ENCODE measurements at places on chromosomes 2 and 18.

DNA sequence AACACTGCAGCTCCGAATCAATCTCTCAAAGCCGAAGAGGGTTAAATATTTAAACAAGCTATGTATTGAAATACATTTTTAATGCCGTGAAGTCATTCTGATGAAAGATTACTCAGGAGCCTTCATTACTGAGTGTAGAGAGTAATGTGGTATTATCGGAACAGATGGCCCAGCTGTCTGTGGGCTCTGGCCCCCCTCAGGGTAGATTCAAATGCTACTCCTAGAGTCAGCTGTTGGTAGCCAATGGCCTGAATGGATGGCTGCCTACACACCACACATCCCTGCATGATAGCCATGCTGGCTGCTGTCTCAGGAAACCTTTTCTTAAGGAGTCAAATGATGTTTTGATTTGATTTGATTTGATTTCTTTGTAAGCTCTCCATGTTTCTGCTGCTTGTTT lies 732.3 kb upstream of the CELF4 start:
- DNase-seq, result no peak

- DNase-seq, result no peak
These were observed 132.4 kb downstream of the SLC4A3 start for GRCh38 chr2:219759801-219760200.

GRCh38 chr2:228762565-228762964 lies 508.5 kb downstream of the PID1 start:
- DNase-seq, result no peak

DNA sequence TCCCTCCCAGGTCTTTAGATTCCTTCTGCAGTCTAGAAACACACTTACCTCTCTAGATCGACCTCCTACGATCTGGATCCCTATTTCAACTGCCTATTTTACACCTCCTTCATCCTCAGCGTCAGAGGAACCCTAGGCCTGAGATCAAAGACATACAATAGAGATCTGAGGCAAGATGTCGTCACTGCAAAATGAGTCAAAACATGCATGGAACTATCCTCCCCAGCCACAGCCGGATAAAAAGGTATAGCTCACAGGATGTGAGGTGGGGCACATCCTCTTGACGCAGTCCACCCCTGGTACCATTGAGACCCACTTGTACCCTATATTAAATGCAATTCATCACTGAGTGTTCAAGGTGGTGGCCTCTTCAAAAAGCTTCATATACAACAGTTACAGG lies 63.7 kb upstream of the DNAJC10 start:
- DNase-seq, result no peak

GRCh38 chr2:224892574-224893204 lies 149.6 kb downstream of the DOCK10 start:
- DNase-seq, result peak; percentile 74

- DNase-seq, result no peak
These were observed 46.7 kb upstream of the KCNF1 start for GRCh38 chr2:10864861-10865636.

DNA sequence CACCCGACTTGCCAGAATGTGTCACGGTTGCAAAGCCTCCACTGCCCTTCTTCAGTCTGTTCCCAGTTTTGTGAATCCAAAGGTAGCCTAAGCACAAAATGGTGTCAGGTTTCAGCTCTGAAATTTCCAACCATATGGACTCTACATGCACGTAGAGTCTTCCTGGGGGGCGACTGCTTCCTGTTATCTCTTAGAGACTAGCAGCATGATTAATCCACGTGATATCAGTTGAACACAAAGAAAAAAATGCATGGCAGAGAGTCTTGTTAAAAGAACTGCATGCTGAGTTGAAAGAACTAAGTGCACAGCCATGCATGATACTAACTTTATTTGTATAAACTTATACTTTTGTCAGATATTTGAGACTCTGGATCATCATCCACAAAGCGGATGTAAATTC lies 404.4 kb downstream of the SOCS6 start:
- no peak for DNase-seq

- peak; percentile 96 for DNase-seq
These were observed 214.1 kb upstream of the COPS8 start for GRCh38 chr2:236871500-236872001.

- DNase-seq, result no peak
These were observed 22.5 kb upstream of the PLEKHM3 start for GRCh38 chr2:208047840-208048239.

GRCh38 chr2:85175369-85176299 lies 42.4 kb downstream of the TCF7L1 start:
- no peak for DNase-seq

- no peak for DNase-seq
These were observed 12.5 kb downstream of the VAPA start for GRCh38 chr18:9926223-9926894.

DNA sequence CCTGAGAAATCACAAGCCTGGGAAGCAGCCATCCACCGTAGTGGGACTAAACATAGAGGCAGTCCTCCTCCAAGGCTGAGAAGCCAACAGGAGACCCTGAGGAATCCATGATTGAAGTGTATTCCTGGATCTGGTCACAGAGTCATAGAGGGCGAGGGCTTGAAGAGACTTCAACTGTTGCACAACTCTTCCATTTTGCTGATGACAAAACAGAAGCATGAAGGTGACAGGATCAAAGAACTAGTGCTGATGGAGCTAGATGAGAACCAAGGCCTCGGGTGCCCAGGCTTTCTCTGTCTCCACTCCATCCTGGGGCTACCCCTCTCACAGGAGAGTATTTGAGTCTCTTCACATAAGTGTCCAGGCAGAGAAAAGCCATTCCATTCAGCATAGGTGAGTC lies 30.1 kb upstream of the RAB27B start:
- DNase-seq, result no peak

- peak; percentile 58 for DNase-seq
These were observed 54.0 kb downstream of the HRH4 start for GRCh38 chr18:24514439-24514838.

GRCh38 chr2:186220409-186220808 lies 265.7 kb upstream of the ZC3H15 start:
- no peak for DNase-seq

DNA sequence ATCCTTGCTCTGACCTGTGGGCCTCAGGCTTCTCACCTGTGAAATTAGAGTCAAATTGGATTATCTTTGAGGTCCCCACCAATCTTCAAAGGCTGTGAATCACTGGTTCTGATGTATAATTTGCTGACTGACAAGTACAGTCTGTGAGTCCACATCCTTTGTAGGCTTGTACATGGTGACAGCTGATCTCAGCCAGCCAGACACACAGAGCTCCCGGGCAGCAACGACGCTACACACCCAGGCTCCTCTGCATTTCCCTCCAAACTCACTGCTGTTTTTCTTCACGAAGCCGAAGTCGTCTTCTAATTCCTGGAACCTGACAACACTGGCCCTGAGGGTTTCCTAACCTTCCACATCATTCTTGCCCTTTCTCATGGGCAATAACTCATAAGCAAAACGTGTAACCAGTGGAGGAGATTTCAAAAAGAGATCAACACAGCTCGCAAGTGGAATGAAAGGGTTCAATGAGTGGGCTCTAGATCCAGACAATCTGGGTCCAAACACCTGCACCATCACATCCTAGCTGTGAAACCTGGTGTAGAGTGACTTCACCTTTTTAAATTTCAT lies 37.9 kb upstream of the EVA1A start:
- no peak for DNase-seq

DNA sequence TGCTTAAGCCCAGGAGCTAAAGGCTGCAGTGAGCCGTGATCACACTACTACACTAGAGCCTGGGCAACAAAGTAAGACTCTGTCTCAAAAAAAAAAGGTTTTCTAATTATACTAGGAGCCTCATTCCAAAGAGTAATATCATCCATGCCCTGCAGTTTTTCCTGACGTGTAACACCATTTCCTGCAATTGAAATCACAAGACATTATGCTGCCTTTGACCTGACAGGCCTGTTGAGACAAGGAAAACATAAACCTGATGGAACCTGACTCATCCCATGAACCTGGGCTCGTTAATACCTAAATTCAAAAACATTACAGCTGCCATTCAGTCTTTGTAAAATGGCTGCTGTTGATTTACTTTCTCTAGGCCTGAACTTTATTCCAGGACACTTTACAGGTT lies 58.7 kb upstream of the PEX13 start:
- no peak for DNase-seq

- no peak for DNase-seq
These were observed 460.8 kb upstream of the SALL3 start for GRCh38 chr18:78518805-78519204.

GRCh38 chr18:48317781-48318381 lies 91.3 kb downstream of the ZBTB7C start:
- no peak for DNase-seq

GRCh38 chr2:187554011-187554703 lies at the start of gene TFPI:
Gene TFPI, minus strand, starts transcription at chr2:187554435. Its CDS starts 50,667 bp downstream, at chr2:187503768.
- peak; percentile 60 for DNase-seq

- peak; percentile 59 for DNase-seq
These were observed 23.0 kb downstream of the INPP5D start for GRCh38 chr2:233082931-233083755.

- no peak for DNase-seq
These were observed 27.0 kb downstream of the MAPRE3 start for GRCh38 chr2:26997394-26997793.

DNA sequence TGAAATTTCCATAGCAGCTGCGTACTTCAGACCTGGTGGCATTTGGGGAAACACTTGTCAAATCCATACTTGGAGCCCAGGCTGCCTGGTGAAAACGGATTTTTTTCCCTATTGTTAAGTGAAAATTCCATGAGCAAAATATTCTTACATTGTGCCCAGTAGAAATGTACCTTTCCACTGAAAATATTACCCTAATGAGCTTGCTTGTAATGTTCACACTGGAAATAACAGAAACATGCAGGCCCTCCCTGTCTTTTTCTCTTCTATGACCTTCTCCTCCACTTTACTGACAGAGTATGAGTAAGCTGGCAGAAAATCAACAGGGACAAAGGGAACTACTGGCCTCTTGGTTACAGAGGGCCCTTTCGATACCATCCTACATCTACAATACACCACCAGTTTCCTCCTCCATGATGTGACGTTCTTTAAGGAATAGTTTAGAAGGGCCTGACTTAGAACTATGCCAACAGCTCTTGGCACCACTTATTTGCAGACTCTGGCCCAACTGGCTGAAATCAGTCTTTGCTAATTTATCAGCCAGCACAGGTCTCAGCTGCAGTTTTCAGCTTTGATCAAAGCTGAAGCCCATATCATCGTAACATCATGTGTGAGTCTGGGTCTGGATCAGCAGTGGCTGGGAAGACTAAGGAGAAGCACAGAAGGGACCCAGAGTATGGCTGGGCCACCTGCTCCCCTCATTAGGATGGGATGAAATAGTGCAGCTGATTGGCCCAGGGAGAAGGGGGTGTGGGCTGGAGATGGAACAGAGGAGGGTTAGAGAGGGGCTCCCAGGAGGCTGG lies 272.2 kb upstream of the ID2 start:
- peak; percentile 76 for DNase-seq

GRCh38 chr2:239398521-239398921 lies 2.3 kb downstream of the HDAC4 start:
- no peak for DNase-seq

GRCh38 chr2:181581534-181581933 lies 75.4 kb downstream of the CERKL start:
- DNase-seq, result no peak

DNA sequence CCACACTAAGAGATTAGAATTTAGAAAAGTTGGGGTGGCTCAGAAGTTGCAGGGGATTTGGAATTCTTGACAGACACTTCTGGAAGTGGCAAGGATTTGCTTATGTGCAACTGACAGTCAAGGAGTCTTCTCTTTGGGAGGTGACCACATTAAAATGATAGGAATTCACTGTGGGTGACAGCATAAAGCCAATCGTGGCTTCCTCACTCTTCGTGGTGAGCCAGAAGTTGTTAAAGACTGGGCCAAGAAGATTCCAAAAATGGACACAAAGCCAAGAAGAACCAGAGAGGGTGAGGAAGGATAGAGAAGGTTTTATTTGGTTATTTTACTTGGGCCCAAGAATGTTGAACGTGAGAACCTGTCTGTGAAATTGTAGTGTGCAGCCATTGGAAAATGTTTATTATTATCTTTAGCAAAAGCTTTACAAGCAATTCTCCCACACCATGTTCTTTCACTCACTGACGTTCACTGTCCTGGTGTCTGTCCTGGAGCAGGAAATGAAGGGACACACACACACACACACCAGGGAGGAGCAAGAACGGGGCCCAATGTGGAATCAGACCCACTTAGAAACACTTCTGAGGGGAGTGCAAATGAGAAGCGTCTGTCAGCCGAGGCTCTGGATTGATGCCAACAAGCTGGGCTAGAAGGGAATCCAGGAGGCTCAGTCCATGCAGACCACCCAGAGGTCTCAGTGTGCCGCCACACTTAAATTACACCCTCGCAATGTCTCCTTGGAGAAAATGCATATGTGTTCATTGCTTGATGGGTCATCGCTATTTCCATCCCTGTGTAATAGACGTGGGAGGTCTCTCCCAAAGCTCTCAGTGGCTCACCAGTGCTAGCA lies 37.2 kb downstream of the STEAP3 start:
- DNase-seq, result no peak

- DNase-seq, result no peak
These were observed 400.5 kb downstream of the TMX3 start for GRCh38 chr18:68314403-68314802.

DNA sequence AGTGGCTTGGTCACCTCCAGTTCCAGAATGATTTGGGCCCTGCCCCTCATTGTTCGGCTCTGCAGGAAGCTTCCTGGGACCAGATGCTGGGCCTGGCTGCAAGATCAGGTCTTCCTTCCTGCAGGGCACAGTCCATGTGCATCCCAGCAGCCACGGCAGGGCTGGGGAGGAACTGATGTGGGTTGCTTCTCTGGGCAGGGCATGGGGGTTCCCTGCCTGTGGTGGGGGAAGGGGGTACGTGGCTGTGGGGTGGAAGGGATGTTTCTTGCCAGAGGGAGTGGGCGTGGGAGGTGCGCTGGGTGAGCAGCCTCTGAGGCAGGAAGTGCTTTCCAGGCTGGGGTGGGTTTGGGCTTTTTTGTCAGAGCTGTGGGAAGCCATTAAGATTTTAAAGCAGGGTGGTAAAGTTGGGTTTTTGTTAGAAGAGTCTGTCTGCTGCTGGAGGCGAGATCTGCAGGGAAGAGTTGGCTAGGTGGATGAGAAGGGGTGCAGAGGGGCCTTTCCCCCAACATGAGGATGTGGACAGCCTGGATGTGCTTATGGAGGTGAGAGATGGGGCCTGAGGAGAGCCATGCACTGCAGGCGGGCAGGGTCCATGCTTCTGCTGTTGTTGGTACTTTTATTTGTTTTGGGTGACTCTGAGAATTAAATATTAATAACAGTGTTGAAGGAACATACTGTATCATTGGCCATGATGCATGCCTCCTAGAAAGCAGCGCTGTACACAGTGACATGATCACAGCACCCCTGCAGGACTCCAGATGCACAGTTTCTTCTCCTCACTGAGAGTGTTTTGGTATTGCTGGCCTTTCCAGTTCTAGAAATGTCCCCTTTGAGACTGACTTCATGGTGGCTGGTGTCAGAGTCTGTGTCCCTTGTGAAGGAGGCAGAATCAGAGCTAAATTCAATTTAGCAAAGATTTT lies 45.3 kb downstream of the DGKD start:
- no peak for DNase-seq

DNA sequence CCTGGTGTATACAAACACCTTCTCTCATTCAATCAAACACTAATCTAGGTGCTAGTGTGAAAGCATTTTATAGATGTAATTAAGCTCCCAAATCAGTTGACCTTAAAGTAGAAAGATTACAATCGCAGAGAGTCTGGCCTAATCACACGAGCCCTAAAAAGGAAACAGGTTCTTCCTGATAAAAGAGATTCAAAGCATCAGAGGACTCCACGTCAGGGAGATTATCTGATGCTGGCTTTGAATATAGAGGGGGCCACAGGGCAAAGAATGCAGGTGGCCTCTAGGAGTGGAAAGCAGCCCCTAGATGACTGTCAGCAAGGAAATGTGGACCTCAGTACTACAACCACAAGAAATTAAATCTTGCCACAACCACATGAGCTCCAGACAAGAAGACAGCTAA lies 28.2 kb upstream of the ZC3H15 start:
- no peak for DNase-seq

GRCh38 chr2:170917957-170918356 lies 11.1 kb upstream of the GORASP2 start:
- no peak for DNase-seq
